Amniotic stem cell (primary cell): ENCODE measurements at places on chromosomes 1 and 21.

GRCh38 chr1:157833145-157833544, 8.5 kb downstream of the CD5L start:
- no peak for DNase-seq

DNA sequence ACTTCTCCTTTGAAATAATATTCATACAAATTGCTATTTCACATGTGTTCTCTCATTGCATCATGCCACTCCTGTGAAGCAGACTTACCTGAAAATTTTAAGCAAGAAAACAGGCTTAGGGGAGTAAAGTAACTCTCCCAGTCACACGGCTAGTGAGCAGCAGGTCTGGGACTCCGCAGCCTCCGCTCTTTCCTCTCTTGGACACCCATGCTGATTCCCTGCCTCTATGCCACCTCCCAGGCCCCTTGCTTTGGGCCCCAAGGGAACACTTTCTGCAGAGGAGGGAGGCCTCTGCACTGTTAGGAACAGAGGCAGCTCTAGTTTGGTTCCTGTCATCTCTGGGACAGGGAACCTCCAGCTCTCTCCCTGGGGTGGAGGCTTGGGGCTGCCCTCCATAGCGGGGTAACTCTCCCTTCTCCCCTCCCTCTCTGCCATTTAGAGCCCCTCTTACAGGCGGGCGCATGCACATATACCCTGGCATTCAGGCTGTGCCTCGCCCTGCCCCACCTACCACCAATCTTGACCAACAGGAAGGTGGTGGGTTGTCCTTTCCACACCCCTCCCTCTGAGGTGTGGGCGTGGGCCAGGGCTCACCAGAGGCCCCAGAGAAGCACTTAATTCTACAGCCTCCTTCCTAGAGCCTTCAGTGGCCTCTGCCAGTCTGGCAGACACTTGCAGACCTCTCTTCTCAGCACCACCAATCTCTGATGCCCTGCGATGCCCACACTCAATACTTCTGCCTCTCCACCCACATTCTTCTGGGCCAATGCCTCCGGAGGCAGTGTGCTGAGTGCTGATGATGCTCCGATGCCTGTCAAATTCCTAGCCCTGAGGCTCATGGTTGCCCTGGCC, at the start of gene RXFP4:
TSS of gene RXFP4 (plus strand) at position 646 of the 852 bp plus-strand sequence. CDS start at position 718, 72 bp downstream.
- no peak for DNase-seq

DNA sequence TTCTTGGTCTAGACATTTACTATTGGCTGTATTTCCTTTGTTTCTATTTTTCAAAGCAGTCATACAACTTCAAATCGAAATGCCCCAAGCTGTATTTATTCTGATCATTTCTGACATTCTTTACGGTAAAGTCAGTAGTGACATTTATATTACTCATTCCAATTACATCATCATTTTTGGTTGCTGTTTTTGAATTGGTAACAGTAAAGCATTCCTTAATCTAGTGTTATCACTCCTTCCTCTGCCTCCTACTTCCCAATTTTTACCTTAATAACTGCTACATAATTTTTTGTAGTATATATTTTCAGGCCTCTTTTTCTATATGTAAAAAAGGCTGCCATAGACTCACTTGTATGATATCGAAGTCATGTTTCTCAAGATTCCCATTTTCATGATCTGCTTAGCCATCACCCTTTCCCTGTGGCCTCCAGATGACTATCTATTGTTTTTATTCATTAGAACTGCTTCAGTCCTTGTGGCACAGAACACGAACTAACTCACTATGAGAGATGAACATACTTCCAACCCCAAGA, 167.2 kb downstream of the RUNX1 start:
- DNase-seq, result peak; percentile 72

GRCh38 chr1:94413311-94413710, 4.9 kb upstream of the ABCD3 start:
- DNase-seq, result no peak

DNA sequence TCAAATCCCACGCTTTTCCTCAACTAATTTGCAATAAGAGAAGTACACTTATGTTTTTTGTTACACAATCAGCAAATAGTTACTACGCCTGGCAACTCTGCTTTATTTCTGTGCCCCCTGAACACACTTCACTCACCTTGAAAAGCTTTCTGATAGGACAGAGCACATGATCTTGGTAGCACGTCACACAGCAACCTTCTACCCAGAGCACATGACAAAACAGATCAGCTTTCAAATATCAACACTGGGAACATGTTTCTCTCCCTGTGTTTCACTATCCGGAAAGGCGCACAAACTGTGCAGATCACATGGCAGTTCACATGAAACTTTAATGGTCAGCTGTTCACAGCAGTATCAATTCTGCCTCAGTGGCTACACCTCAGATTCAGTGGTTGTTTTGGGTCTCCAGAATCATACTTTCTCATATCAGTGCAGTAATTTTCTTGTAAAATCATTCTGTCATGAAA, 2.2 kb downstream of the SLC19A2 start:
- DNase-seq, result no peak

DNA sequence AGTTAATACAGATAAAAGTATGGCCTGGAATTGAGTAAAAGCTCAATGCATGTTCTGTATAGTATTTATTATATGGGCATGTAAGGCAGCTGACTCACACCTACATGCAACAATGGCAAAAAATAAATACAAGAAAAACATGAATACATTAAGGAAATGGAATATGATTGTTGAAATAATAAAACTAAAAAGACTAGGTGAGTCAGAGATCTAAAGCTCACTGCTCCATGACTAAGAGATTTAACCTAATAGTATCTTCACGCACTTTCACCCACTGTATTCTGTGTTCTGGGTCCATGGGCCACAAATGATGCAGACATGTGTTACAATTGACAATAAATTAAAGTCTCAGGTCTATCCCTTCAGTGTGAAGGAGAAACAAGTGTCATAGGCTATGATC, 607.0 kb downstream of the AGBL4 start:
- DNase-seq, result no peak

- no peak for DNase-seq
These were observed 7.7 kb downstream of the METTL18 start for GRCh38 chr1:169786974-169787373.

DNA sequence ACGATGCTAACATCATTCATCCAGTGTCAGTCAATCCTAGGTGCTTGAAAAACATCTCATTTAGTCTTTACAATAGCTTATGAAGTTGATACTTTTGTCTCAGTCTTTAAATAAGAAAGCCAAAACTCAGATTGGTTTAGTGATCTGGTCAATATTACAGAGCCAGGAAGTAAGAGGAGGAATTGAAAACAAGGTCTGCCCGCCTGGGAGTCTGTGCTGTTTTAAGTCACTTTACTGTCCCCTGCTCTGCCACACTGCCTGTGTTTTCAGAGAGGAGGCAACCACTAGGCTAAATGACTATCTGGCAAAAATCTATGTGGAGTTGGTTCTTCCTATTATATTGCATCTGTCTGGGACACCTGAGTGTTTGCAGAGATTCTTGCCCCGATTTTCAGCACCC, 62.3 kb downstream of the ST6GALNAC3 start:
- DNase-seq, result no peak

- no peak for DNase-seq
These were observed 200.4 kb downstream of the HUNK start for GRCh38 chr21:32073190-32073589.

DNA sequence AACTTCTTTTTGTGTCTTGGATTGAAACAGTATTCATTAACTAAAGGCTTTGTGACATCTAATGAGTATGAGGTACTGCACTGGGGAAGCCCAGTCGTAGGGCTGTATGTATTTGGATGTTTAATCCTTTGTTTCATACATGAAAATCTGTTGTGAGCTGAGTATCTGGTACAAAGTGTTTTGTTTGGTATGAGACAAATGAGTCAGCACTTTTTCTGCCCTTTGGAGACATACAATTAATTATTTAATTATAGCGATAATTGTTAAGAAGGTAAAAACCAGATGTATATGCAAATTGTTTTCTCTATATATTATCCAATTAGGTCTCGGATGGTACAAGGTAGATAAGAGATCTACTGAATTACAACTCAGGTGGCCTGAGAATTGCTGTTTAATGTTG, 36.3 kb downstream of the MARK1 start:
- DNase-seq, result no peak

DNA sequence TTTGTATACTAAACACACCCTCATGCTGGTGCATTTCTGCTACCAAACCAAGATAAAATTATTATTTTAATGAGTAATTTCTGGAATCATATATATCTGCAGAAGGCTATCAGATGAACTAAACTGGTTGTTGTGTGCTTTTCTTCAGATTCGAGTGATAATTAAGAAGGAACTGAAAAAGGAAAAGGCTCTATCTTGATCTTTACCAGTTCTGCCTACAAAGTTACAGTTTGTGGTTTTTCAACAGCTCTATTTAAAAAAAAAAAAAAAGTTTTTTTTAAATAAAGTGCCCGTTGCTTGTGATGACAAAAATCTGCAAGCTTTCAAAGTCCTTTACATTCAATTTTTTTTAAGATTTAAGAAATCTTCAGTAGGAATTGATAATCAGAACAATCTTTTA, 13.6 kb downstream of the DENND1B start:
- no peak for DNase-seq

DNA sequence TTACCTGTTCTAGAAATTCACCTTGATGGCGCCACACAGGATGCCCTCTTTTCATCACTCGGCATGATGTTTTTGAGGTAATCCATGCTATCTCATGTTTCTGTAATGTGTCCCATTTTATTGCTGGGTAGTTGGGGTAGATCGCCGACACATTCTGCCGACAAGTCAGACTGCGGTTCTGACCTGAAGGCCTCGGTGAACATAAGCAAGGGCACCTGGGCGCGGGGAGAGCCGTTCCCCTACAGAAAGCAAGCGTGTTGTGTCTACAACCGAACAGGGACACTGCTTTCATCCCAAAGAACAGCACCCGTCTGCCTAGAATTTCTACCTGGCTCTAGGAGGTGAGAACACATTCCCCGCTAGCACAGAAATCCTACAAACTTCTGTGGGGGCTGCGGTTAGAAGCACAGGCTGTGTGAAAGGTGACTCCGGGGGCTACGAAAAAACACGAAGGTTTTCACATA, 149.2 kb downstream of the PPIAL4G start:
- DNase-seq, result no peak

DNA sequence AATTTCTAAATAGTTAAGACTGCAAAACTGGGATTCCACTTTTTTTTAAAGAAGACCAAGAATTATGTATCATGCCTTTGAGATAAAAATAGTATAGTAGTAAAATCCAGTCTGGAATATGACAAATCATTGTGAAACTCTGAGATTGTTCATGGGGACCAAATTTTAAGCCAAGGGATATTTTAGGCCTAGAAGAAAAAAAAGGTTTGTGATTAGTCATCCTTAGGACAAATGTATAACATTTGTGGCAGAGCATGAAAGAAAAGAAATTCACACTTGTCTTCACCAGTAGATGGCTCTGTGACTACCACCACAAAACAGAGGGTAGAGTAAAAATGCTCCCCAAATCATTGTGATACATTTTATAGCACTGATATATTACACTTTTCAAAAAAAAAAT, 226.1 kb downstream of the KCTD3 start:
- peak; percentile 80 for DNase-seq

DNA sequence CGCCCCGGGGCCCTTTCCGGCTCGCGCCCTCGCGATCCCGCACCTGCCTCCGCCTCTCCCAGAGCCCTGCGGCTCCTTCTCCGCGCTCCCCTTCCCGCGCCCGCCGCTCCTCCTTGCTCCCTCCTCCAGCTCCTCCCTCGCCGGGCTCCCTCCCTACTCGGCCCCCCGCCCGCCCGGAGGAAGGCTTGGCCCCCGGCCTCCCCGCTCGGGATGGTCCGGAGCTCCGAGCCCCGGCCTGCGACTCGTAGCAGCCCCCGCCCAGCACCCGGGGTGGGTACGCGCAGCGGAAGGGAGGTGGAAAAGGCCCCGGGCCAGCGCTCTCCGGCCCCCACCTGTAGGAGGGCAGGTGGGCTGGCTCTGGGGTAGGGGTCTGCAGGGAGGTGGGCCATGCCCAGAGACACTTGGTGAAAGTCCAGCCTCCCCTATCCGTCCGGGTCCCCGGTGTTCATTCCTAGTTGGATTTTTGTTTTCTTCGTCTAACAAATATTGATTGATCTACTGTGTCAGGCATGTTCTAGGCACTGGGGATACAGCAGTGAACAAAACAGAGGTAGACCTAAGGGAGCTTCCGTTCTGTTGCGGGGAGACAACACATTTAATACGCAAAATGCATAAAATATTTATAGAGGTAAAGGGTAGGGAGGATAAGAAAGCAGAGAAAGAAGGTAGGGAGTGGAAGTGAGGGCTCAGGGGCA, at the start of gene HTR1D:
TSS of gene HTR1D (minus strand) at position 82 of the 695 bp plus-strand sequence. CDS start 23,283 bp downstream, outside the sequence.
- no peak for DNase-seq

DNA sequence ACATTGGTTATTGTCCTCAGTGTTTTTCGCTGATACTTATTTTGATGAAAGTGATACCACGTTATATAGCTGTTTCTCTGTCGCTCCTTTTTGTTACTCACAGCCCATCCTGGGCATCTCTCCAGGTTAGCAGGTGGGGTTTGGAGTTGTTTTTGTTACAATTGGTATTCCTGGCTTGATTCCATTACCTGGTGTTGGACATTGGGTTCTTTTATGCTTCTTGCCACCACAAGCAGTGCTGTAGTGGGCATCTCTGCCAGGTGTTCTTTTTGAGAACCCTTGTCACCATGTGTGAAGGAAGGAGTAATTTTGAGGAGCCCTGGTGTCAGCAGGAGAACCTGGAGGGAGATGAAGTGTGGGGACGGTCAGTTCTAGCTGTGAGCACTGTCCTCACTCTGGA, 47.5 kb upstream of the PWP2 start:
- DNase-seq, result no peak

DNA sequence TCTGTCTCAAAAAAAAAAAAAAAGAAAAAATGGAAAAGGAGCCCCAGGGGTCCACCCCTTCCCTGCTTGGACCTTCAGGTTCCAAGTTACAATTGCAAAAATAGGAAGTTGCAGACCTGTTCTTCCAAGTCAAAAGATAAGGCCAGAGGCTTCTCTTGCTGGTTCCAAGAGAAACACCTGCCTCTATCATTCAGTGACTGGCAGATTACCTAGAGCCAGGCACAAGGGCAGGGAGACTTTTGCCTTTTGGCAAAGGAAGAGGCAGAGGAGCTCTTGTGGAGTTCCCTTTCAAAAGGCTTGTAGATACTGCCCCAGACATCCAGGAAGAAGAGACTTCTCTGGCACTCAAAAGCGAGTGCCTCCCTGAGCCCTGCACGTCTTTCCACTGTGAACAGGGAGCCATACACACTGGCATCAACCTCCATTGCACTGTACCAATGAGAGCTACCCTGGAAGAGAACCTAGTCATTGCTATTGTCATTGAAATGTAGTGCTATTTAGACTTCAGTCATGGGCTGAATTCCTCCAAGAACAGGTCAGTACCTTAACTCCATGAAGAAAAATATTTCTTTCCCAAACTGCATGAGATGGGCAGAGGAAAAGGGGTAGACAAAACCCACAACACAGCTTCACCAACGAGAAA, 91.2 kb downstream of the LMX1A start:
- no peak for DNase-seq

GRCh38 chr1:211753649-211754251, 76.8 kb downstream of the LPGAT1 start:
- DNase-seq, result no peak

GRCh38 chr1:151159373-151159772, 2.9 kb downstream of the TNFAIP8L2 start:
- no peak for DNase-seq
